ENCODE measurements at places on chromosomes 5 and 9. TPM values are rescaled to one million over a fixed set of nuclear protein-coding genes. Genes with fewer than 3 reads are reported as not detected.

DNA sequence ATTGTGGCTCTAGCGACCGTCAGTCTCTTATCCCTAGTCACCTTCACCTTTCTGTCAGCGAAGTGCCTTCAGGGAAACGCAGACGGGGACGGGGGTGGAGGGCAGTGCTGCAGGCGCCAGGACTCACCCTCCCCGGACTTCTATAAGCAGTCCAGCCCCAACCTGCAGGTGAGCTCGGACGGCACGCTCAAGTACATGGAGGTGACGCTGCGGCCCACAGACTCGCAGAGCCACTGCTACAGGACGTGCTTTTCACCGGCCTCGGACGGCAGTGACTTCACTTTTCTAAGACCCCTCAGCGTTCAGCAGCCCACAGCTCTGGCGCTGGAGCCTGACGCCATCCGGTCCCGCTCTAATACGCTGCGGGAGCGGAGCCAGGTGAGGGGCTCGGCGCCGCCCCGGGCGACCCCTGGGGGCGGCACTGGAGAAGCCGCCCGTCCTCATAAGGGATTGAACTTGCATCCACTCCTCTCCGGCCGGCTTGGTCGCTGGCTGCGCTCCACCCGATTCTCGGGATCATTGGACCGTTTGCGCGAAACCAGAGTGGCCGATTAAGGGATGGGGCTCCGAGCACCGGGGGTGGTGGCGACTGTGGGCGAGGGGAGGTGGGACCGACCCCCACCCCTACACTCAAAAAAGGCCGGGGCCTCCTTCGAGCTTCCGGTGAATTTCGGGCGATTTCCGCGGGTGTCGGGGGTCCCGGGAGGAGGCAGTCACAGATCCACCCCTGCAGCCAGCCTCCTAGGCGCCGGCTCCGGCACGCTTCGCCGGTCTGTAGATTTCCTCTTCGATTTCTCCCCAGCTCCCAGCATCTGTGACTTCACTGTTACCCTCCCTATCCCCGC, 2.7 kb downstream of the PCDHGC5 start:
- no peak for DNase-seq
- no peak overlapping the region for H3K4me3 ChIP-seq
- H3K36me3 ChIP-seq = no peaks in the 10 kb centered on the region
- H3K27me3 ChIP-seq = peaks cover 10% of the 10 kb centered on the region

Gene PCDHGB2
- 1.1 TPM for polyA plus RNA-seq

- DNase-seq = no peak
- H3K4me3 ChIP-seq = no peak overlapping the region
- H3K27me3 ChIP-seq = peaks cover 5% of the 10 kb centered on the region
- no peak overlapping the region for H3K27ac ChIP-seq
- H3K36me3 ChIP-seq = no peaks in the 10 kb centered on the region
- H3K4me1 ChIP-seq = no peaks in the 10 kb centered on the region
Measured at GRCh38 chr5:77251921-77252320, 41.4 kb downstream of the PDE8B start.

DNA sequence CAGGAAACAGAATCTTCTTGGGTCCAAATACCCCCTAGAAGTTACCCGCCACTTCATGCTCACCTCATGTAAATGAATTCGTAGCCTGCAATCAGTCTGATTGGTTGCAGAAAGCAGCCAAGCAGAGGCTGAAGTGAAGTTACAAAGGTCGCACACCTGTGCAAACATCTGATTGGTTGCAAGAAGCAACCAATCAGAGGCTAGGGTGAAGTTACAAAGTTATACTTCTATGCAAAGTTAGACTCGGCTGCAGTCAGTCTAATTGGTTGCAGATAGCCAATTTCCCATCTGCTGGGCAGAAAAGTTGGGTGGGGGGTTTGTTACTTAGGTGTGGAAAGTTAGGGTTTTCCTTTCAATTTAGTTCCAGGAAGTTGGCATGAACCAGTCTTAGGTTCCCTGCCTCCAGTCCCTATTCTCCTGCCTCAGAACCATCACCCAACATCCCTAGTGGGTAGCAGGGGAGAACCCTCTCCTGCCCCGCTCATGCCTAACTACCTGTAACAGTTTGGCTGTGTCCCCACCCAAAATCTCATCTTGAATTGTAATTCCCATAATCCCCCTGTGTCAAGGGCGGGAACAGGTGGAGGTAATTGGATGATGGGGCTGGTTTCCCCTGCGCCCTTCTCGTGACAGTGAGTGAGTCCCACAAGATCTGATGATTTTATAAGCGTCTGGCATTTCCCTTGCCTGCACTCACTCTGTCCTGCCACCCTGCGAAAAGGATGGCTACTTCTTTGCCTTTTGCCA, 1.2 kb upstream of the RUSC2 start:
- DNase-seq = no peak
- peak overlapping the region; percentile 96 for H3K27ac ChIP-seq
- peaks cover 10% of the 10 kb centered on the region for H3K4me1 ChIP-seq
- no peaks in the 10 kb centered on the region for H3K36me3 ChIP-seq
- H3K4me3 ChIP-seq = peak overlapping the region; percentile 66
- no peaks in the 10 kb centered on the region for H3K27me3 ChIP-seq

Gene PDE8B
- polyA plus RNA-seq = not detected

DNA sequence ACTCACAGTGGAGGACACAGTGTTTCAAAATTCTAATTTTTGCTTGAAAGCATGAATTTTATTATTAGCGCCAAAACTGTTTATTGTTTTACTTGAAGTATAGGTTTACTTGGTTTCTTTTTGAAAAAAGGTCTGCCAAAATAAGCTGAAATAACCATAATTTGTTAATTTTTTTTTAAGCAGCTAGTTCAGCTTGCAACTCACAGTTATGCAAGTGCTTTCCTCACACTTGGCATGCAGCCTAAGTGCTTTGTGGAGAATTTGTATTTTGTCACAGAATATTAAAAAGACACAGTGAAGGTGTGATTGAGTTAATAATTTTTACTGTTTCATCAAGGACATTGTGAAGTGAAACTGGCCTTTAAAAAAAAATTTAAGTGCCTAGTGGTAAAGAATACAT, 21.6 kb downstream of the PBX3 start:
- no peaks in the 10 kb centered on the region for H3K36me3 ChIP-seq
- H3K27me3 ChIP-seq = no peaks in the 10 kb centered on the region
- no peak for DNase-seq

DNA sequence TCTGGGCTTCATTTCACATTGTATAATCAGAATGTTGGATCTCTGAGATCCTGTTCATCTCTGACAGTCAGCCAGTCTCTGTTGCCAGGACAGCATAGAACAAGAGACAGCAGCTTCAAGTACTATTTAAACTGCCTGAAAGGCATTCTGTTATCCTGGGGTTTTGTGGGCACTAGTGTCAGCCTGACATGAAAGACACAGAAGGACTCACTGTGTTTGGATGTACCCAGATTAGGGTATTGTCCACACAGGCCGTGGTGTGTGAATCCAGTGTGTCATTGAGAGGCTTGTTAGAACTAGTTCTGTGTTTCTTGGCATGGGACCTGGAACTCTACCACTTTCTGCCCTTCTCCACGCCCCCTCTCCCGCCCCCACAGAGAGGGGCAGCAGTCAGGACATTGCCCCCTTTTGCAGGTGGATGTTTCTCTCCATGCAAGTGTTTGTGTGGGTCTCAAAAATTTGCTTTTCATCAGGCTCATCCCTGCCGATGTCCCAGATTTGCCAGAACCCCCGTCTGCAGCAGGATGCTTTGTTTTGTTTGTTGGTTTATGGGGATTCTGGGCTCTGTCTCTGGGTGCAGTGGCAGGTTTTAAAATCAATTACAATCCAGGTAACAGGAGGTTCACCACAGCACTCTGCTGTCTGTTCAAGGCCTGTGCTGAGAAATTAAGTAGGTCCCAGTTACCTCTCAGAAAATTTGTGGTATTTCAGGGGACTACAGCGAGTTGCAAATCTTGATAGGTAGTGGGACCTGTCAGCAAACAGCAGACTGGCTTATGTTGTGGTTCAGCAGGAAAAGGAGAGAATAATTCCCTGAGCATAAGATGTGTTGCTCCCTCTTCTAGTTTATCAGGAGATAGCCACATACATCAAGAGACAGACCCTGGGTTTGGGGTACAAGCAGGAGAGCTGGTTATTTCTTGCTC, 144.6 kb downstream of the DOCK2 start:
- no peaks in the 10 kb centered on the region for H3K4me1 ChIP-seq
- DNase-seq = no peak
- no peak overlapping the region for H3K27ac ChIP-seq
- no peaks in the 10 kb centered on the region for H3K27me3 ChIP-seq

- H3K4me3 ChIP-seq = no peak overlapping the region
- H3K27ac ChIP-seq = no peak overlapping the region
- H3K4me1 ChIP-seq = no peaks in the 10 kb centered on the region
- DNase-seq = no peak
Measured at GRCh38 chr5:123647066-123647465, 135.1 kb downstream of the CSNK1G3 start.

DNA sequence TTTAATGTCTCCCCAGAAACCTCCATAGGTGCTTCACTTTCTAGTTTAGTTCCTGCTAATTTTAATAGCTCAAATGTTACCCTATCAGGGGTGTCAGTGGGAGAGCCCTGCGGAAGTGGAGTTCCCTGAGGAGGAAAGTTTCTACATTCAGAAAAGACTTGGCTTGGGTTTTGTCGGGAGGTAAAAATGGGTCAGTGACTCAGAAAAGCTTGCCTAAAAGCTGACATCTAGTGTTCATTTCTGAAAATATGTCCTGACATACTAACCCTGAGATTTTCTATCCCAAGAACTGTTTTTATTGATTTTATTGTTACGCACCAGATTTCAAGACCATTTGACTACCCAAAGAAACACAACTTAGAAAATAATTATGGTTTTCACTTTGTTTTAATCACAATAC, 40.9 kb upstream of the GLDC start:
- H3K36me3 ChIP-seq = no peaks in the 10 kb centered on the region
- H3K4me1 ChIP-seq = peaks cover 5% of the 10 kb centered on the region
- DNase-seq = peak; percentile 21
- H3K4me3 ChIP-seq = no peak overlapping the region
- no peak overlapping the region for H3K27ac ChIP-seq

Gene SLC24A2
- polyA plus RNA-seq = not detected

DNA sequence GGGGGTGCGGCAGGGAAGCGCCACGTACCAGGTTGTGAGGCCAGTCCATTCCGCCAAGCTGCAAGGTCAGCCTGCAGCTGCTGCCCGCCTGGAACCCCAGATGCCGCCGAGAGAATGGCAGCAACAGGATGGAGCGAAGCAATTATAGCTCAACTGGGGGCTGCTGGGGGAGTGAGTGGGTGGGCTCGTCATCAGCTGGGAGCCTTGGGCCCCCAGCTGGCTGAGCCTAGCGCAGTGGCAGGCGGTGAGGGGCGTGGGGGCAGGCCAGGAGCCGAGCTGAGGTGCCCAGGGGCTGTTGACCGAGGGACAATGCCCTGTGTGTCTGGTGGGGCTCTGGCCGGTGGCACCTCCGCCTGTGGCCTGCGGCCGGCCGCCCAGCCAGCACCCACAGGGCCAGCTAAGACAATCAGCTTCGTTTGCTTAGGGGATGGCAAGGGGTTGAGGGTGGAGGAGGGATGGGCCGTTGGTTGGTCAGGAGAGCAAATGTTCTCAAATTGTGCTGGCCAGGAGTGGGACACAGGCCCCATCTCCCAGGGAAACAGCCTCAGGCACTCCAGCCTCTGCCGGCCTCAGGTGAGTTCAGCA, at the start of gene IL17B:
TSS of gene IL17B (minus strand) at position 116 of the 585 bp plus-strand sequence. CDS start at position 49, 67 bp downstream.
- no peak for DNase-seq
- no peaks in the 10 kb centered on the region for H3K4me1 ChIP-seq
- H3K27ac ChIP-seq = no peak within 1 kb of the TSS
- no peaks in the 10 kb centered on the region for H3K27me3 ChIP-seq

- H3K27me3 ChIP-seq = no peaks in the 10 kb centered on the region
- no peaks in the 10 kb centered on the region for H3K4me1 ChIP-seq
- H3K36me3 ChIP-seq = no peaks in the 10 kb centered on the region
Measured at GRCh38 chr5:80238778-80239679, 16.8 kb downstream of the SERINC5 start.

DNA sequence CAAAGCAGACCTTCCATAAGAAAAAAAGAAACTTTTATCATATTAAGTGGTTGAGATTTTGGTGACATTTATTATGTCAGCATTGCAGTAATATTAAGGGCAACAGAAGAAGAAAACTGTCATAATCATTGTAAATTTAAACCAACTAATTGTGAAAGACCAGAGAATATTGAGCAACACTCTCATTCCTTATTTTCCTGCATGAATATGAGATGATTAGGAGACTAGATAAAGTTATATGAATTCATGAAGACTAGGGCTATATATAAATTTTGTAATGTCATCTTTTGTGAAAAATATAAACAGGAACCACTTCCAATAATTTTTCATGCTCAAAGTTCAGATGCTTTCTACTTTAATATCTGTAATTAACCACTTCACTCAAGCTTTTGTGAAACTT, 974.5 kb upstream of the CDH10 start:
- no peaks in the 10 kb centered on the region for H3K36me3 ChIP-seq
- H3K27ac ChIP-seq = no peak overlapping the region
- H3K27me3 ChIP-seq = no peaks in the 10 kb centered on the region
- H3K4me3 ChIP-seq = no peak overlapping the region

Gene DNM1
- polyA plus RNA-seq = 0.59 TPM

GRCh38 chr9:20357037-20357432, 265.3 kb downstream of the MLLT3 start:
- H3K36me3 ChIP-seq = no peaks in the 10 kb centered on the region
- no peak overlapping the region for H3K27ac ChIP-seq
- H3K27me3 ChIP-seq = no peaks in the 10 kb centered on the region
- H3K4me1 ChIP-seq = peaks cover 19% of the 10 kb centered on the region
- peak; percentile 70 for DNase-seq

Gene TPD52L3
- polyA plus RNA-seq = not detected

DNA sequence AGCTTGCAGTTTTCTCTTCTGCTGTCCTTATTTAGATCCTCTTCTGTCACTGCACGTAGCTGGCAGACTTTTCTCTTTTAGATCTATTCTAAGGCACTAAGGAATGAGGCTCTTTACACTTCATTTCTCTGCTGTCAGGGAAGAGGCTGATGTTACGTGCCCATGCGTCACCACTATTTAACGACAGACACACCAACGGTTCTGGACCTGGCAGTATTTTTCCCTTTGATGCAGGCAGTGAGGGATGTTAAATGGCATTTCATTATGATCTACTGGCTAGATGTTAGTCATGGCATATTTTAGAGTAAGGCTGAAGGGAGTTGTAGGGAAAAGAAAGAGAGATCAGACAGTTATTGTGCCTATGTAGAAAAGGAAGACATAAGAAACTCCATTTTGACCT, 8.2 kb upstream of the CRHBP start:
- H3K36me3 ChIP-seq = no peaks in the 10 kb centered on the region
- DNase-seq = no peak
- H3K4me1 ChIP-seq = no peaks in the 10 kb centered on the region
- H3K4me3 ChIP-seq = no peak overlapping the region
- H3K27ac ChIP-seq = no peak overlapping the region
